ENCODE measurements at places on chromosomes 5 and 9.

- no peak for DNase-seq
Measured at GRCh38 chr9:68793605-68794343, 88.7 kb downstream of the PIP5K1B start.

GRCh38 chr5:144036476-144036875 is 134.0 kb downstream of the YIPF5 start:
- no peak for DNase-seq

- DNase-seq = no peak
Measured at GRCh38 chr9:33452828-33453271, 5.5 kb upstream of the AQP3 start.

DNA sequence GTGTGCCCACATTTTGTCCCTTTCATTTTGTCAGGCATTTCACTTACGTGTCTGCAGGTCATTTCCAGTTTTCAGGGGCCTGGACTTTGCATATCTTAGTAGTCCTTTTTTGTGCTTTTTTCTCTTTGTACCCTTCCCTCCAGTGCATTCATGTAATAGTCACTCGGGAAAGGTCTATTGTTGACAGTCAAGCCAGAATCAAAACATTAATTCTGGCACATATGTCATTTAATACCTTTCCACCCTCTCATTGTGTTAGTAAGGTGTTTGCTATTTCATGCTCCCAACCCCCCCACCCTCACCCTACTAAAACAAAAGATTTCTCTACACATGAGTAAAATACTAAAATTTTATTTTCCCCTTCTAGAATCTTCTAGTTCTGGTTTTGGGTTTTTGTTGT is 42.7 kb downstream of the UGCG start:
- no peak for DNase-seq

GRCh38 chr9:76013809-76014208 is 123.3 kb downstream of the PCSK5 start:
- no peak for DNase-seq

DNA sequence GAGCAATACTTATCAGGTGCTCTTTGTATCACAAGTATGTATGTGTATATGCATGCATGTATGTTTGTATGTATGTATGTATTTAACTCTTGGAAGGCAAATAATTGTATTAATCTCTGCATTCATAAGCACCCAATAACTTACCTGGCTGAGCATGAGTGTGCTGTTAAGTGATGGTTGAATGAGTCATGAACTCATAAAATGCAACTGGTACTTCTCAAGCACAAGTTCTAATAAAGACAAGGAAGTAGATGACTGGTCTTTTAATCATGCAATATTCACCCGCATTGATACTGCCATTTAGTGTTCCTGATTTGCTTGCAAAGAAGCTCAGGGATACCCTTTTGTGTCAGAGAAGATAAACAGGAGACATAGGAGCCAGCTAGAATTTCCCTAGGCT is 204.9 kb upstream of the TRPM3 start:
- DNase-seq = no peak

DNA sequence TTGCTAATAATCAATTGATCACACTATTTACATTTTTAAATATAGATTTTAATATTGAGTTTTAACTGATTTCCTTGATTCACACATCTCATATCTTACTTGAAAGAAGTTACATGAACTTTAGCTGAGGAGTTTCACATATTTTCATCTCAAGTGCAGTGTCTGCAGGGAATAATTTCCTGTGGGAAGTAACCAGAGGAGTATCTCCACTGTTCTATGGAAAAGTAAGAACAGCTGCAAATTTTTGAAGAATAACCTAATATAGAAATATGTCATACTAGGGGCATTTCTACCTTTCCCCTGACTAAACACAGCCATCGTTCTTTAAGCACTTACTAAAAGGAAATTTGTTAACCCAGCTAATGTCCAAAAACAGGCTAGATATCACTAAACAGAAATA is 546.4 kb downstream of the EFNA5 start:
- no peak for DNase-seq

DNA sequence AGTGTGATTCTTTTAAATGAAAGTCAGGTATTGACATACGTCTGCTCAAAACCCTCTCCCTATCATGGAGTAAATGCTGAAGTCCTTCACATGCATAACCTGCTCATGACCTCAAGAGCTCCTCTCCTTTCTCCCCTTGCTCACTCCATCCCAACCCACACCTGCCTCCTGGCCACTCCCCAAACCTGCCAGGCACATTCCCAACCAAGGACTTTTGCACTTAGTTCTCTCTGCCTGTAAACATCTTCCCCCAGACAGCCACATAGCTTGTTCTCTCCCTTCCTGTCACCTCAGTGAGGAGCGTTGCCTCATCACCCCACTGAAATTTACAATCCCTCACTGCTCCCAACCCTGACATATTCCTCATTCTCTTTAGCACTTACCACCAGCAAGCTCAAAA is 8.7 kb downstream of the SETD9 start:
- no peak for DNase-seq

DNA sequence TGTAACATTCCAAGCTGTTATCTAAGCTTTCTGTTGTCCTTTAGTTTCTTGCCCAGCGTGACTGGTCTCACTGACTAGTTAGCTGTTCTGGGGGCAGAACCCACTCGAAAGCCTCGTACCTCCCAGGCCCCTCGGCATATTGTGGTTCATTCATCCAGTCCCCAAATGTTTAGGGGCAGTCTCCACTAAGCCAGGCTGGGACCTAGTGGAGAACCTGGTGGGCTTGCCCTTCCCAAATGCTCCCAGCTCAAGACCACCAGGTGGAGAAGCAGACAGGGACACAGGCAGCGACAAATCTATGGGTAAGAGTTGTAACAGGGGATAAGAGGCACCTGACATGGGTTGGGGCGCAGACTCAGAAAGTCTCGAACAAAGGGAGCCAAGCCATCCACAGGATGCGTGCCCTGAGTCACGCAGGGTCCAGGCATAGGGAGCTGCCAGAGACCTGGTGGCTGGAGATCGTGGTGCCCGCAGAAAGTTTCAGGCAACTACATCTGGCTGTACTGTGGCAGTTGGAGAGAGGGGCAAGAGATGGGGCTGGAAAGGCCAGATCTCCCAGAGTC is 851 bp upstream of the EEIG1 start:
- DNase-seq = no peak

GRCh38 chr5:82885627-82886389 is 191.4 kb downstream of the TMEM167A start:
- DNase-seq = no peak

GRCh38 chr9:69199769-69200470 is 25.8 kb downstream of the TJP2 start:
- no peak for DNase-seq

- no peak for DNase-seq
Measured at GRCh38 chr9:109107402-109108240, 12.1 kb downstream of the TMEM245 start.

DNA sequence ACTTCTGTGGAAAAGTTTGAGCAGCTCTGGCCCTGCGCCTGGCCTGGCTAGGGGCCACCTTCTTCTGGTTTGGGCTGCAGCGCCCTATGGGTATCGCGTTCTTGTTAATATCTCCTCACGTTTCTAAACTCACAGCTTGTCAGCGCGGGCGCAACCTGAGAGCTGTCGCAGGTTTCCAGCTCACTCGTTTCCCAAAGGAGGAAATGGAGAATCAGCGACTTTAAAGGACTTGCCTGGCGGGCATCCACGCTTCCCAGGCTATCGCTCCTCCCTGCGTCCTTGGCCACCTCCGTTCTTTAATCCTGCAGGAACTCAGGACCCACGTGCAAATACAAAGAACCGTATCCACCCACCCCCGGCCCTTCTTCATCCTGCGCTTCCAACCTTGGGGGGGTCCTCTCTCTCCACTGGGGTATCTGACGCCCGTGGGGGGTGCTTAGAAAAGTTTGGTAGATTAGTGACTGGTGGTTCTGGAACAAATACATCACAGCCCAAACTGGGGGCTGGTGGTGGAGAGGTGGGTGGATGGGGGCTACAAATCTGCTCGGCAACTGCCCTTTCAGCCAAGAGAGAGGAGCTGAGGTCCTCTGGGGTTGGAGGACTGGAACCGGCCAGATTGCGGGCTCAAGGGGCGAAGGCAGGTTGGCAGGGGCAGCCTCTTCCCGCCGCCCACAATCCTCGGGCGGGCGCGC is 578 bp upstream of the PSAT1 start:
- peak; percentile 15 for DNase-seq

DNA sequence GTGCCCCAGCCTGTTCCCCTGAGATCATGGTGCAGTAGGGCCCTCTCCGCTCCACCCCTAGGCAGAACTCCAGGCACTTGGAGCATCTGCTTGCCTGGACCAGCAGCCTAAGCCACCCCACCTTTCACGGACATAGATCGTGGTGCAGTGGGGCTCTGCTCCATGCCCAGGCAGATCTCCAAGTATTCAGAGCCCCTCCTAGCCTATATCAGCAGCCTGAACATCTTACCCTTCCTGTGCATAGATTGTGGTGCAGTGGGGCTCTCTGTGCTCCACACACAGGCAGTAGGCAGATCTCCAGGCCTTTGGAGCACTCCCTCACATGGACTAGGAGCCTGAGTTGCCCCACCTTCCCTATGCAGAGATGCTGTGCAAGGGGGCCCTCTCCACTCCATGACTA is 103.0 kb downstream of the GLIS3 start:
- DNase-seq = no peak

DNA sequence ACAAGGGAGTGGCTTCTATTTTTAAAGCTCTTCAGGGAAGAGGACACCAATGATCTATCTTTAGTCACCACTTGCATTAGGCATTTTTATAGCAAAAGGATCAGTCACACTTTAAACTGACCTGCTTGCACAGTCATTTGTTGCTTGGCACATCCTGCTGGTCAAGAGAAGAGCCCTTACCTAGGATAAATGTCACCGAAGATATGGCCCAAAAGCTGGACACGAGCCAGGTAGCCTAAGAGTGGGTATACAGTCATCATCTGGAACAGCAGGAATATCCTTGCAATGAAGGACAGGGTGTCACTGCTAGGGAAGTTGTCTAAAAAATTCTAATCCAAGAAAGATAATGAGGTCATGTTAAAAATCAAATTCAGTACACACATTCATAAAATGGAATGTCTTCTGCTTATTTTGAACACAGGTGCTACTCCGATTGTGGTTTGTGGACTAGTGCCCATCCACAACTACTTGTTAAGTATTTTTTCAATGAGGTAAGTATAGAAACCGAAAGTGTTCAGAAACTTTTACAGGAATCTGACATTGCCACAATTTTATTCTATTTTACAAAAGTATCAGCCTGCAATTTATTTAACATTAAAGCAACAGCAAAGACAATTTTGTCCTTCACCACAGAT is 78.4 kb downstream of the SLC38A9 start:
- DNase-seq = no peak

- DNase-seq = no peak
Measured at GRCh38 chr5:105754056-105754455, 1916.7 kb downstream of the EFNA5 start.

DNA sequence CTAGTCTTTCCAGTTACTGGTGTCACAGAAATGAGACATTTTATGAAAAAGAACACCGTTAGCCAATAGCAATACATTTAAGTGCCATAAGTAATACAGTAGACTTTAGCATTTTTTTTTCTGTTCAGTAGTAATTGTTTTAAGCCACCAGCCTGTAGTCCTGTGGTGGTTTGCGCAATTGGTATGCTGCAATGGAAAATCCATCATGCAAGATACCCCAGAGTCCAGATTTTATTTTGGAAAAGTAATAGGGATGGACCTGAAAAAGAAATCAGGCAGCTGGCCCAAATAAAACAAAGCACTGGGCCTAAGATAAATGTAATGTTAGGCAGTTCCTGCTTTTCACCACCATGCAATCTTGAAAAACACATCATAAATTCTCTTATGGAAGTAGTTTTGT is 94.6 kb upstream of the RASGRF2 start:
- DNase-seq = no peak

DNA sequence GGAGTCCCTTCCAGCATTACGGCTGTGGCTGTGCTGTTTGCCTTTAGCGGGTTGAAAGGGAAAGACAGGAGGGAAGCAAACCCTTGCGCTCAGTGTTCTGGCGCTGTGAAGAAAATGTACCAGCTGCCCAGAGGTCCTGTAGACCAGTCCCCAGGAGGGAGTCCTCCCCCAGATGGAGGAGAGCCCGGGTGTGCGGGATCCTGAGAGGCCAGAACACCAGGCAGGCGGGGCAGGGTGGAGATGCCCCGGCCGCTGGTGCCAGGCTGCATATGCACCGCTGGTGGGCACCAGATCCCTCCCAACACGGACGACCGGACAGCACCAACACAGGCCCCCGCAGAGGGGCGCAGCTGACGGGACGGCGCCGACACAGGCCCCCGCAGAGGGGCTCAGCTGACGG is 37.2 kb upstream of the SLC9A3 start:
- no peak for DNase-seq

GRCh38 chr5:116769470-116769869 is 194.8 kb upstream of the SEMA6A start:
- DNase-seq = no peak

GRCh38 chr5:60529001-60529400 is 171.0 kb downstream of the DEPDC1B start:
- DNase-seq = no peak

DNA sequence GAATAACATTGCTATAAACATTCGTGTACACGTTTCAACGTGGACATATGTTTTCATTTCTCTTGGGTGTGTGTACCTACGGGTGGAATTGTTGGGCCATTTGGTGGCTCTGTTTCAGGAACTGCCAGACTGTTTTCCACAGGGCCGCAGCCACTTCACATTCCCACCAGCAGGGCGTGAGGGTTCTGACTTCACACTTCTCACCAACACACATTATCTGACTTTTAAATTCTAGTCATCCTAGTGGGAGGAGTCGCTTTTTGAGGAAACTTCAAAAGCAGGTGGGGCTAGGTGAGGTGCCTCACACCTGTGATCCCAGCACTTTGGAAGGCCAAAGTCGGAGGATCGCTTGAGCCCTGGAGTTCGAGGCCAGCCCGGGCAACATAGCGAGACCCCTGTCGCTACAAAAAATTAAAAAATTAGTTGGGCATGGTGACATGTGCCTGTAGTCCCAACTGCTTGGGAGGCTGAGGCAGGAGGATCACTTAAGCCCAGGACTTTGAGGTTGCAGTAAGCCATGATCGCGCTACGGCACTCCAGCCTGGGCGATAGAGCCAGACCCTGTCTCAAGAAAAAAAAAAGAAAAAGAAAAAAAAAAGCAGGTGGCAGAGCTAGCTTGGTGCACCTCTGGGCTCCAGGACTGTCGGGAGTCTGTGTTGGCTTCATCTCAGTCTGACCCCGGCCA is 28.5 kb downstream of the TSPAN17 start:
- DNase-seq = no peak

- DNase-seq = no peak
Measured at GRCh38 chr5:160520609-160521391, 99.1 kb downstream of the PTTG1 start.

DNA sequence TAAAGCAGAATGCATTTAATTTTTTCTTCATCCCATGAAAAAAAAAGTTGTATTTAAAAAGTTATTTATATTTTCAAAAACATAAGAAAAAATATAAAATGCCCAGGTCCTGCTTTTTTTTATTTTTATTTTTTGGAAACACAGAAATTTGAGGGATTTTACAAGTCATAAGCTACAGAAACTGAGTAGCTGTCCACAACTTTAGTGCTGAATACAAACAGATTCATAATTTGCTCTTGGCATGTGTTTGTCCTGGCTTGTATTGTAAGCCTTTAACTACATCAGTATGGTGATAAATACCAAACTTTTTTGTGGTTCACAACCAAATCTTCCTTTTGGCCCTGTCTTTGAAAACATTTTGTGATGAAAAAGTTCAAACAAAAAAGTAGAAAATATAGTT is 7.5 kb upstream of the PLCXD3 start:
- no peak for DNase-seq

GRCh38 chr5:74289691-74290090 is 350.8 kb downstream of the ENC1 start:
- no peak for DNase-seq

- no peak for DNase-seq
Measured at GRCh38 chr9:114157516-114158176, 2.3 kb downstream of the COL27A1 start.

- no peak for DNase-seq
Measured at GRCh38 chr9:98593354-98594253, 115.1 kb downstream of the GABBR2 start.
